NAMALWA (cell line): ENCODE measurements at places on chromosomes 4 and X.
A peak's percentile ranks its signal among the peaks of the same experiment; 100 is the strongest.

DNA sequence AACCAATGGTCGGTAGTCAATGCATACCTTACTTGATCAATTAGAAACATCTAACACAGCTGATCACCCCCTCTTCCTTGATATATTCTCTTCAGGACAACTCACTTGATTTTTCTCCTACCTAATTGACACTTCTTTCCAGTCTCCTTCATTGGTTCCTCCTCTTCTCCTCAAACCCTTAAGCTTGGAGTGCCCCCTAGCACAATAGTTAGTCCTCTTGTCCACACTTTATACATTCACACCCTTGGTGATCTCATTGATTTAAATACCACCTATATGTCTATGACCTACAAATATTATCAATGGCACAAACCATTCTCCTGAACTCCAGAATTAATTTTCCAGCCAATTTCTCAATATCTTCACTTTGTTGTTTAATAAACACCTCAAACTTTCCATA lies 724.0 kb downstream of the ADGRL3 start:
- DNase-seq = no peak

GRCh38 chrX:7170898-7171297 lies 22.9 kb upstream of the PUDP start:
- DNase-seq = peak; percentile 23

DNA sequence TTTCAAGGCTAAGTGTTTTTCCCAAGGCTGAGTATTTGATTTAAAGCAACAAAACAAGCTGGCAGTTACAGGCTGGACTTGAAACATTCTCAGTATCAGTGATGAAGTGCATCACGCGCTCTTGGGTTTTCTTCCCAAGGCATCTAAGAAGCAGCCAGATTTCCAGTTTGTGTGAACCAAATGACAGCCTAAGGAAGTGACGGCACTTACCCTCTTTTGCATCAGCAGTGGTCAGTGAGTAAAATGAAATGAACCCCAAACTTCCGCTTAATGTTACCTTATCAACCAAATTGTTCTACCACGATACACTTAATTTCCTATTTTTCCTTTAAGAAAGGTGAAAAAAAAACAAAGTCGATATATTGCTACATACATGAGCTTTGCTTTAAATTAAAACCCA lies 15.8 kb upstream of the GYPE start:
- no peak for DNase-seq

DNA sequence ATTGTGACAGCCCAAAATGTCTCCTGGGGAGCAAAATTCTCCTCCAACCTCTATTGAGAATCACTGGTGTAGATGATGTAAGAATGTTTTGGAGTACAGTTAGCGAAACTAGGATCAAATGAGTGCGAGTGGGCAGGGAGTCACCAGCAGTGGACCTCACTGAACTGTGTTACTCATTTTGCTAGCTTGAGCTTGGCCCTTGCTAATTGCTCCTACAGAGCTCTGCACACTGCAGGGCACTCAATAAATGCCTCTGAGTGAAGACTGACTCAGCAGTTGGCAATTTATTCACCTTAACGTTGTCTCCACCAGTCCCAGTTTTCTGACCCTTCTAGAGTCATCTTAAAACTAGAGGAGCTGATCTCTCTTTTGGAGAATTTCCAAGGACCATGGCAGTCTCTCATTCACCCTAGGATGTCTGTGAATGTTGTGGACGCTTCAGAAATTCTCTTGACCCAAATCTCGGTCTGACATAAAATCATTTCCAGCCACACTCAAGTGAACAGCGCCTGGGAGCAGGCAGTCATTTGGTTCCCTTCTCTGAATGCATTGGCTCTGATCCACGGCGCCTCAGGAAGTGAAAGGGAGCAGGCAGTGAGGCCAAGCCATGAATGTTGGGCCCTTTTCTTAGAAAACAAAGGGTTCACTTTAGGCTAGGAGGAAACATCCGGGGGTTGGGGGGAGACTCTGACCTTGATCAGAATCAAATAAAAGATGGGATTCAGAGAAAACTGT lies 148.1 kb downstream of the NWD2 start:
- no peak for DNase-seq

DNA sequence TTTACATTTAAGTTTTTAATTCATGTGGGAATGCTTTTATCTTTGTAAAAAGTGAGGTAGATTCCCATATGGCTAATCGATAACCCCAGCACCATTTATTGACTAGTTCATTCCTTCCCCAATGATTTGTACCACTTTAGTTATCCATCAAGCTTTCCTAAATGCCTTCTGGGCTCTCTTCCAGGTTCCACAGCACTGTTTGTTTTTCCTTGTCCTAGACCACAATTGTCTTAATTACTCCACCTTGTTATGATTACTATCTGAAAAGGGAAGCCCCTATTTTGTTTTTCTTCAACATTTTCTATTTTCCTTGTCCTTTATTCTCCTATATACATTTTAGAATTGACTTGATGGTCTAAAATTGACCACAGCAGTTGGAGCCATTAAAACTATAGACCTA lies 48.5 kb upstream of the GPRIN3 start:
- DNase-seq = no peak

GRCh38 chr4:24794480-24794879 lies 893 bp upstream of the SOD3 start:
- no peak for DNase-seq

DNA sequence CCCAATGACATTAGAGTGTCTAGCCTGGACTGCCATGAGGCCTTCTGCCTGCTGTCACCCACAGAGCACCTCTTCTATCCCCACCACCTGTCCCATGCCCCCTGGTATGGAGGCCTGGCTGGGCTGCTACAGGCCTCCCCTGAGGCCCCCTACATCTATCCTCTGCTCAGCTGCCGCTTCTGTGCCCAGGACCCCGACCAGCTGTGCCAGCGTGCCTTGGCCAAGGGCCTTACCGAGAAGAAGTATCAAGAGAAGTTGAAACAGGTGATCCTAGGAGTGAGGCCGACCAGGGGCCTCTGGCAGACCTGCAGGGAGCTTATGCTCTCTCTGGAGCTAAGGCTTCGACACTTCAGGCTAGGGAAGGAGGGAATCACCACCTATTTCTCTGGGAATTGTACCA lies 21.7 kb upstream of the TECRL start:
- DNase-seq = no peak

DNA sequence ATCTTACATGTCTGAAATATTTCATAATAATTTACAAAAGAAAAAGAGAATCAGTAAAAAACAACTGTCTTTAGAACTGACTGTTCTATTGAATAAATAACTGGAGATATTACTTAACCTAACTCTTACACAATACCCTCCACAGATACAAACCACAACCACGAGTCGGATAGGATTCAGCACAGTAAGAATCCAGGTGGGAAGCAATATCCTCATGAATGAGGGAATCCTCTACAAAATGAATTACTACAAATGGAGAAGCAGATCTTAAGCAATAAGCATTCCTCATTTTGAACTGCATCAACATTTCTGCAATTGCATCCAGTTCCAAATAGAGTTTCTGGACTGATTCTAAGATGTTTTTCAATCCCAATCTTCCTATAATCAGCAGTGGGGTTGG lies 227.1 kb downstream of the SH2D1A start:
- no peak for DNase-seq

DNA sequence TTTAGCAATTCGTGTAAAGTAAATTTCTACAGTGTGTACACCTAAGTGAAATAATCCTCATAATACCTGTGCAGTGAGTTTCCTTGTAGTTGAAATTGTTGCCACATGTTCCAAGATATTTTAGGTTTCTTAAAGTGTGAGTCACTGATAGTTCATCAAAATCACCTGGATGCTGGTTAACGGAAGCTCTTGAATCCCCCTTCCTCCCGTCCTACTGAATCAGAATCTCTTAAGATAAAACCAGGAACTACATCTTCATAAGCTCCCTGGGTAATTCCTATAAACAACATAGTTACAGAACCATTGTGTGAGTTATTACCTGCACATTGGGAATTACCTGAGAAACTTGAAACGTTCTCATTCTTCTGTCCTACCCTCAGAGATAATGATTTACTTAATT lies 197.4 kb upstream of the HS3ST1 start:
- DNase-seq = no peak

- no peak for DNase-seq
These were observed 35.2 kb upstream of the LNX1 start for GRCh38 chr4:53626491-53626890.

DNA sequence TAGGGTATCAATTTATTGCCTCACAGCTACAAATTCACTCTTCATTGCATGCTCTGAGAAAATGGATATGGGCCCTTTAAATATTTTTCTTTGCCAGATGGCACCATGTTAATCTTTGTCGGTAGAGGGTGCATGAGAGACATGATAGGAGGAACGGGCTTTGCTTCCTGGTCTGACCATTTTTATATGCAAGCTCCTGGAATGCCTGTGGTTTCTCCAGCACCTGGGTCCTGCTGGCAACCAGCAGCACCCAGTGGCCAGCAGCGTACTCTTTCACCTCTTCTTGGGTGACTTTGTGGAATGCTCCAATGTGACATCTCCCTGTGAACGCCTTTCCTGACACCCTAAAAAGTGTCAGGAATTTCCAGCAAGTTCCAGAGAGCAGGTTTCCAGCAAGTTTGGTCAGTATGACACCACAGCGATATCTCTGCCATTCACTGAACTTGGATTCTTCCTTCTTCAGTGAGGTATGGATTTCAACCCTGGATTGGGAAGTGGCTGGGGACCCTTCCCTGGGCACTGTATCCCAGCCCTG lies 140.3 kb upstream of the PGRMC2 start:
- no peak for DNase-seq

DNA sequence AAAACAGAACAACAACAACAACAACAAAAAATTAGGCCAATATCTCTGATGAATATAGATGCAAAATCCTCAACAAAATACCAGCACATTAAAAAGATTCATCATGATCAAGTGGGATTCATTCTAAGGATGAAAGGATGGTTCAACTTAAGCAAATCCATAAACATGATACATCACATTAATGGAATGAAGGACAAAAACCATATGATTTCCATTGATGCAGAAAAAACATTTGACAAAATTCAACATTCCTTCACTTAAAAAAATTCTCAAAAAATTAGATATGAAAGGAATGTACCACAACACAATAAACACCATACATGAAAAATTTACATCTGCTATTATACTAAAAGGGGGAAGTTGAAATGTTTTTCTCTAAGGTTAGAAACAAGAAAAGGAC lies 103.3 kb downstream of the IL15 start:
- DNase-seq = no peak

DNA sequence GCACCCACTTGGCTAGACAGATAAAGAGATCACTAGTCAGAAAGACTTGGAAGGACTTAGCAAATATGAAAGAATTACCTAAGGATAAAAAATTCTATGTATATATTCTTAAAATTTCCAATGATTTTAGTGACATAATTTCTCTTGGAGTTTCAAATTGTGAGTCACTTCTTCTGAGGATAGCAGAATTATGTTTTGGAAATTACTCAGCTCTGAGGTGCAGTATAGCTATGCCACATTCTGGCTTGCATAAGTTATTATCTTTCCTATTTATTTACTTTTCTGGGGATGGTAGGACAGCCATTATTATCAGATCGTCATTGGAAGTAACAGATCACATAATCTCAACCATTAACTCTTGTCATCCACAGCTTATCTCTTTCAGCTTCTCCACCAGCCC lies 853.5 kb downstream of the TRIML1 start:
- DNase-seq = no peak

GRCh38 chr4:142331132-142331531 lies 515.0 kb downstream of the INPP4B start:
- DNase-seq = no peak

DNA sequence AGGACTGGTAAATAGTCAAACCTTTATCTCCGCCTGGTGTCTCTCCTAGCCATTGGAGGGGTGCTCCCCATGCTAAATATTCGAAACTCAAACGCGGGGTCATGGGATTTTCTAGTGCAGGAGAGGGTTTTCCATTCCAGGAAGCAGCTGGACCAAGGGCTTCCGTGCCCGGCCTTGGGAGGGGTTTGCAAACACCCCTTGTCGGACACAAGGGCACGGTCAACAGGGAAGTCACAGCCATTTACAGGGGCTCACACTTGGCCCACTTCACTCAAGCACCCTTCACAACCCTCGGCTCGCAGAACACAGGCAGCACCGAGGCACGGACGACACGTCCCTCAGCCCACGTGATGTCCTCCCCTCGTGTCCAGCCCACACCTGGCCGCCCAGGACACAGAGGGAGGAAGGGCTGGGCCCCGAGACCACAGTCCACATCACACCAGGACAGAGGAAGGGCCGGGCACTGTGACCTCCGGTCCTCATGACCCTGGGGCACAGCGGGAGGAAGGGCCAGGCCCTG lies 10.3 kb upstream of the PLCXD1 start:
- DNase-seq = no peak

GRCh38 chr4:108590776-108591175 lies 29.6 kb upstream of the RPL34 start:
- DNase-seq = no peak

DNA sequence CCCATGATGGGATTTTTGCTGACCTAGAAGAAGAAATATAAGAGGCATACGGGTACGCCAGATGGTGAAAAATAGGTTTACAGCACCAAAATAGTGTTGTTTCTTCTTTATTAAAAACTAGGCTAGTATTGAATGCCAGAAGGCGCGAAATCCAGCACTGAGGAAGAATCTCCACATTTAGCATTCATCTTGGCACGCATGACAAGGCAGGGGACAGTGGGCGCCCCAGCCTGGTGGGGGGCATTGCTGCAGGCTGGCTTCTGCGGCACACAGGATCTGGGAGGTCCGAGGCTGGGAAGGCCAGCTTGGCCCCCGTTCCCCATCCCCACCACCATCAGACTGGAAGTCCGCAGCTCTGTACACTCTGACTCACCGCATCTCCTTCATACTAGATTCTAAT lies 75.7 kb upstream of the DDX3X start:
- DNase-seq = no peak
